Hematopoietic multipotent progenitor cell (in vitro differentiated cells): ENCODE measurements at places on chromosomes 4 and X. TPM values are rescaled to one million over a fixed set of nuclear protein-coding genes. Genes with fewer than 3 reads are reported as not detected.

DNA sequence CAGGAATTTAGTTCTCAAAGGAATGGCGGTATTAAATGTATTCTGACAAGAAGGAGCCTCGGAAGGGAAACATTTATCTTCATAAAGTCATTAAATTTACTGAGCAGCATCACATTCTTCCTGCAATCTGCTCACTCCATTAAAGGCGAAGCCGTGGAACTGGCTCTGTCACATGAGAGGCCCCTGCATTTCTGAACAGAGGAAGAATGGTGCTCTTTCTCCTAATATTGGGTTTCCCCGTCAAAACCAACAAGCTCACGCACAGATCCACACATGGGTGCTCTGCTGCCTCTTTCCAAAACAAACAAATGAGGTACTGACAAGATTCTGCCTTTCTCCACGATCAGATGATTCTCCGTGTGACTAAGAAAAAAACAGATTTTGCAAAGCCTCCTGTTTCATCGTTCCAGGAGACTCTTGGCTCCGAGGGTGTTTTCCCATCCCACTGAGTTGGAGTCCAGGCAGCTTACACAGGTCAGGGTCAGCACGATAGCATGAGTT lies 191.2 kb downstream of the IDS start:
- no peak for DNase-seq

DNA sequence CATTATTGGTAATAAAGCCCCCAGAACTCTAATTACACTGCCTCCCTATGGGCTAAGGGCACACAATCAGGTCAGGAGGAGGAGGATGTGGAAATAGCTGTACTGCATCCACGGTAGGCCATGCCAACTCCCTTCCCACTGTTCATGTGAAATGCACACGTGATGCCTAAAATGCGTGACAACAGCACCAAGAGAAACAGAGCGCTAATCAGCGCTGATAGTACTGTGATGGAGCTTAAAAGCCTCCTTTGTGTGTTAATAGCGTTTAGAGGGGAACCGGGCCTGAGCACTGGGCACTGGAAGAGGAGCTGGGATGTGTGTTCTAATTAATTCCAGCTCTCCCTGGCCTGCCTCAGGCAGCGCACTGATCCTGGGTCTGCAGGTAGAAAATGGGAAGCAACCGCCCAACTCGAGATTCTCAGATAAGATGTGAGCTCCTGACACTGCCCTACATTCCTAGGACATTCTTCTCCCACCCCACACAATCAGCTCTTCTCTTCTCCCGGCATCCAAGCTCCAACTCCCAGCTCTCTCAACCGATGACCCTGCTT lies 12.9 kb downstream of the DCTD start:
- no peak for DNase-seq

DNA sequence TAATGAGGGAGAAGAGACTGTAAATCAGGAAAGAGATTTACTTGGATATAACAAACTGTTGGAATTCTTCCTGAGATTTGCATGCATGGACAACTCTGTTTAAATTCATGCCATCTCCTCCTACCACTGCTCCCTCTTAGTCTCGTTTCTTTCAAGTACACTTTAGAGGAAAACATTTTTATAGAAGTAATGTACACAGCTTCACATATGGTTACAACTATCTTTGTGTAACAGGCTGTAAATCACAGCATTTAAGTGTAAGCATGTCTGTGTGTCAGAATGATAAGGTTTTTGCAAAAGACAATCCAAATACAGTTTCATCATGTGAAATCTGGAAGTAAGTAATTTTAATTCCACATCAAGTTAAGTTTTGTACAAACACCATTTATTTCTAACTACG lies 21.5 kb upstream of the ENPEP start:
- no peak for DNase-seq

DNA sequence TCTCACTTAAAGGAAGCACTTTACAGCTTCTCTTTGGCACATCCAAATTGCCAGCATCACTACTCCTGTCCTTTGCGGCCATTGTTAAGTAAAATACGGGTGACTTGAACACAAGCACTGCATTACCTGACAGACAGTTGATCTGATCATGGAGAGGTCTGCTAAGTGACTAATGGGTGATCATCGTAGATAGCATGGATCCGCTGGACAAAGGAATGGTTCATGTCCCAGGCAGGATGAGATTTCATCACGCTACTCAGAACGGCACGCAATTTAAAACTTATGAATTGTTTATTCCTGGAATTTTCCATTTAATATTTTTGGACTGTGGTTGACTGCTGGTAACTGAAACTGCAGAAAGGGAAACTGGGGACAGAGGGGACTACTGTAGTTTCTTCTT lies 94.1 kb downstream of the NEUROG2 start:
- no peak for DNase-seq

GRCh38 chr4:98542011-98542410 lies 116.4 kb downstream of the TSPAN5 start:
- DNase-seq = no peak

GRCh38 chrX:1592470-1593142 lies 1.2 kb downstream of the AKAP17A start:
- DNase-seq = no peak

GRCh38 chr4:184310171-184310567 lies 92.5 kb upstream of the ENPP6 start:
- peak; percentile 25 for DNase-seq

DNA sequence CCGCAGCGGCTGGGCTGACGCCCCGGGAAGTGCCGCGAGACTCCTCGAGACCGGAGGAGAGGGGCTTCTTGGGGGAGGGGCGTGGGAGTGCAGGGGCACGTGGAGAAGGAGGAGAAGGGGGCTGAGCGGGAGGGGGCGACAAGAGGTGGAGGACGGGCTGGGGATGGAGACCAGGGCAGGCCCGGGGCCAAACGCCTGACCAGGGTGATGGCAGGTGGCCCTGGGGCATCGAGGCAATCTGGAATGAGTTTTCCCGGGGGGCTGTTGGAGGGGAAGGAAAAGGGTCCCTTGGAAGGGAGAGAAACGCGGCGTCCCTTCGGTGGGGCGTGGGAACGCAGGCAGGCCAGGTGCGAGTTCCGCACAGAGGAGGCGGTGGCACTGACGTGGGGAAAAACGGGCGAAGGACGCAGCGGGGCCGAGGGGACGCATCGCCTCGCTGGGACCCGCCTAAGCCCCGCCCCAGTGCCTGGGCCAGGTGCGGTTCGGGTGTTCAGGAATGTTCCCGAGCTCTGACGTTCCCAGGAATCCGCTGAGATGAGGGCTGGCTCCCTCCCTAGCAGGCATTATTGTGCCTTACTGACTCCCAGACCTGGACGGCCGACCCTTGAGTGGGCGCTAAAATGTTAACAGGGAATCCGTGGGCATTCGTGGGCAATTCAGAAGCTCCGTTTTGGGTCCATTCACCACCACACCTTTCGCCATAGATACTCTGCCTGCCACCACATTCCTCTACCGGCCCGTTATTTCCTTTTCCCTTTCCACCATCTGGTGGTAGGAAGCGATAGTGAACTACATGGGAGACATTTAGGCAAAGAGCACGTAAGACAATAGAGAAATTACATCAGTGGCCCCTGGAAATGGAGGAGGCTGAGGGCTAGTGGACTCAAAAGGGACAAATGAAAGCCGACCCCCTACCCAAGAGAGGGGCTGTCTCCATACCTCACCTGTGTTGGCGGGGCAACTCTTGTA lies 795 bp upstream of the SH3KBP1 start:
- DNase-seq = no peak

The INPP4B gene
- 24.5 TPM for total RNA-seq

DNA sequence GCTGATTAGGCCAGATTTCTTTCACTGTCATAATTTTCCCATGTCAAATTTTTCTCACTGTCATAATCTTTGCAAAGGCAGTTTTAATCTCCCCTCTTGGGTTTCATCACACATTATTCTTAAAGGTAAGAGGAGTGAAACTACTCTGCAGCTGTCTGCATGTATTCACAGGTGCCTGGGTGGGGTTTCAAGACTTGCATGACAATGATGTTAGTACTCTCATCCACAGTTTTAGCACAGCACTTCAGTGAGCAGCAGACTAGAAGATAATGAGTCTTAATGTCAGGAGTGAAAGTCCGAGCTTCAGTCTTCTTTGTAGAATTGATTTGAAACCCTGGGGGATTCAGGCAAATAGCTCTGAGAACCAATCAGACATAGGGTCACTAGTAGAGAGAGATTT lies 182.5 kb upstream of the GALNT7 start:
- DNase-seq = no peak

- peak; percentile 50 for DNase-seq
Observed at GRCh38 chrX:2697741-2698299, 6.7 kb downstream of the CD99 start.

The ERVMER34-1 gene
- under 0.01 TPM for total RNA-seq

DNA sequence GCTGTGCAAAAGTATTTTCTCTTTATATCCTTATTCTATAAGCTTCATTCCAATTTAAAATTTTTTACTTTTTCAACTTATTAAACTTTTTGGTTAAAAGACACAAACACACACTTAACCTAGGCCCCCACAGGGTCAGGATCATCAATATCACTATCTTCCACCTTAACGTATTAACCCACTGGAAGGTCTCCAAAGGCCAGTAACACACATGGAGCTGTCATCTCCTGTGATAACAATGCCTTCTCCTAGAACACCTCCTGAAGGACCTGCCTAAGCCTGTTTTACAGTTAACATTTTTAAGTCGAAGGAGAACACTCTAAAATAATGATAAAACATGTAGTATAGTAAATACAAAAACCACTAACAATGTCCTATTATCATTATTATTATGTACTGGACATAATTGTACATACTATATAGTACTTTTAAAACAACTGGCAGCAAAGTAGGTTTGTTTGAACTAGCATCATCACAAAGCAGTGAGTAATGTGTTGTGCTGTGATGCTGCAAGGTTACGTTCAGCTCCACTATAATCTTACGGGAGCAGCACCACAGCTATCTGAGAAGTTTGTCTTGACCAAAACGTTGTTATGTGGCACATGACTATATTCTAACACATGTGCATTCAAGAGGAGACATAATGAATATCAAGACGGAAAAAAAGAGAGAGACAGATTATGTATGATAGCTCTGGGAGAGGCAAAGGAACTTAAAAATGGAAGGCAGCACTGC lies 33.7 kb downstream of the DHX15 start:
- no peak for DNase-seq

- DNase-seq = no peak
Observed at GRCh38 chr4:111074523-111075114, 451.7 kb upstream of the PITX2 start.

The ARAF gene
- 40.7 TPM for total RNA-seq

DNA sequence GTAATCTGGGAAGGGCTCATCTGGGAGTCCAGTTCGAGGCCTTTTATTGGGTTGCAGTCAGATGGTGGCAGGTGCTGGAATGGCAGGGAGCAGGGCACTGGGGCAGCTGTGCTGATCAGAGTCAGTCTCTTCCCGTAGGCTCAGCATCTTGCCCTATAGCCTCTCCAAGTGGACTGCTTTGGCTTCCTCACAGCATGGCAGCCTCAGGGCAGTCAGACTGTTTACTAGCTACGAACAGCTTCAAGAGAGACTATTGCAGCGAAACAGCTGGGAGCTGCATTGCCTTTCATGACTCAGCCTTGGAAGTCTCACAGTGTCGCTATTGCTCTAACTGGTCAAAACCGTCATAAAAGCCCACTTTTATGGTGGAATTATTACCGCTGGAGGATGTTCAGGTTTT lies 26.8 kb upstream of the DUSP21 start:
- DNase-seq = no peak

DNA sequence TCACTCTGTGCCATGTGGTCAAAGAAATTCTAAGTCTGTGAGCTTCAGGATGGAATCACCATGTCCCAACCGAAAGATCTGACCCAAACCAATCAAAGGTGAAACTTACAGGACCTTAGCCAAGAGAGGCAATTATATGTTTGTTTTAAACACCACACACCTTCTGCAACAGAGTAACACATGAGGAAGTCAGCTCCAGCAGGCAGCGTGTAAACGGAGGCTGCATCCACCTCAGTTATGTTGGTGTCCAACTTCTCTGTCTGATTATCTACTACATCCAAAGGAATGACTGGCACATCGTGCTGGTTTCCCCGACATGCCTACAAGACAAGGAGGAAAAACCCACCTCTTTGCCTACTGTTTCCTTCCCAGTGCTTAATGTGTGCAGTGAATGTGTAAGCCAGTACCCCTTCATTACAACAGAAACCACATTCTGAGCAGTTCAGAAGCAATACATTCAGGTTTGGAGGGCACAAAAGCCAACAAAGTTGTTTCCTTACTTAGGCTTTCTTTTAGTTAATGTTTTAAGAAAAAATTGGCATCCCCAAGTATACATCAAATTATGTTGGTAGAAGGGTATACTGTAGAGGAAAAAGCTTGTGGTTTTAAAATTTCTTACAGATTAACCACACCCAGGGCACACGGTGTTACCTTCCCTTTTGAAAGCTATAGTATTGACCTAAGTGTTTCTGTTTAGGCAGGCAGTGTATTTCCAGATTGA lies 12.4 kb downstream of the CASP6 start:
- no peak for DNase-seq

GRCh38 chrX:121802881-121803412 lies 755.5 kb downstream of the GLUD2 start:
- no peak for DNase-seq

GRCh38 chr4:159598602-159599001 lies 495.7 kb downstream of the RAPGEF2 start:
- DNase-seq = no peak

The USP17L17 gene
- not detected for total RNA-seq

- DNase-seq = peak; percentile 4
Observed at GRCh38 chrX:130378024-130378669, 7.3 kb downstream of the GPR119 start.

GRCh38 chr4:110878413-110878812 lies 255.5 kb upstream of the PITX2 start:
- DNase-seq = no peak

DNA sequence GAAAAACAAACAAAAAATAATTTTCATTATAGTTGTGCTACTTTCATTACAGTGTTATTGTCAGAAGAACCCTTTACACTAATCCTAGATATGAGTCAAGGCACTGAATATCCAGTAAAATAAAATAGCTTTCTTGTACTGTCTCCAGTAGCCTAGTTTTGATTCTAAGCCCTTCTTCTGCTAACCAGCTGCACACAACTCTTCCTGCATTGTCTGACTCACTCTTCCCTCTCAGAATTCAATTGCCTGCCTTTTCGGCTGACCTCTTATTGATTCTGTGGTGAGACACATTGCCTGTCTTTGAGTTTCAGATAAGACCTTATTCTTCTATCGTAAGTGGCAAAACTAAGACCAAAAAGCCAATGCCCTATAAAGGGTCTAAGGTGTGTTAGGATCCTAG lies 26.7 kb upstream of the PCDH18 start:
- DNase-seq = no peak

The HERC6 gene
- total RNA-seq = 21.0 TPM

The INTU gene
- total RNA-seq = 3.0 TPM

The UGT2B15 gene
- total RNA-seq = not detected

The F9 gene
- total RNA-seq = not detected

DNA sequence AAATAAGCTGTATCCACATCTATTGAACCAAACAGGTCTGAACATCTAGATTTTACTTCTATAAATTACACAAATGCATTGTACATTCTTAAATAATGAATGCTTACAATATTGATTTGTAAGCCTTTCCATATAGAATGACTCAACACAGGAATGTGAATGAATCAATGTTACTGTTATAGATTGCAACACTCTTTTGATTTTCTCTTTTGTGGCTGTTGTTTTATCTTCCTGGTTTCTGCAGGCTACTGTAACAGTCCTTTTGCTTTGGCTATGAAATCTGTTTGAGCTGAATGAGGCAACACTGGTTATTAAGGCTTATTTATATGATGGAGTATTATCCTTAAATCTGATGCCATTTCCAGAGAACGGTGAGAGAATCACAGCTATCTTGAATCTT lies 49.5 kb downstream of the GPR50 start:
- DNase-seq = no peak

GRCh38 chr4:109389369-109390114 lies 44.1 kb upstream of the SEC24B start:
- no peak for DNase-seq

- no peak for DNase-seq
Observed at GRCh38 chr4:103024996-103025395, 5.5 kb upstream of the SLC9B1 start.

The NAP1L2 gene
- 2.4 TPM for total RNA-seq
